Activated T-helper 1 cell treated with anti-CD3 and anti-CD28 coated beads, Interleukin-2, amount 50 U/mL, for 16 hours (primary cell): ENCODE measurements at places on chromosomes 12 and 14.

GRCh38 chr14:60102389-60102788, 10.7 kb downstream of the PCNX4 start:
- no peak for DNase-seq

GRCh38 chr12:22103418-22103817, 57.4 kb downstream of the CMAS start:
- no peak for DNase-seq

- no peak for DNase-seq
These were observed 9.6 kb upstream of the FLVCR2 start for GRCh38 chr14:75568791-75569190.

DNA sequence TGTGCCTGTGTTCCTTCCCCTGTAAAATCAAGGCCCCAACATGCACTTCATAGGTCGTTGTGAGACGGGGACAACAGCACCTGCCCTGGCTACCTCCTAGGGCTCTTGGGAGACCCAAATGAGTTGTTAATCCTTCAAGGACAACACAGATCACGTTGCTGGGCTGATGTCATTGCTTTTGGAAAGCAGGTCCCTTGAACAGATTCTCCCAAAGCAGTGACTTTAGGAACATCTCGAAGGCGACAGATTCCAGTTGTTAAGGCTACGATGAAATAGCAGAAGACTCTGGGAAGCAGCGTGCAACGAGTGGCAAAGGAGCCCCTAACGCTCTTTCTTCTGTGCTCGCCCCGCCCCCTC, 26.2 kb upstream of the MAP1LC3B2 start:
- DNase-seq, result no peak

GRCh38 chr12:62919838-62920237, 15.1 kb downstream of the PPM1H start:
- DNase-seq, result no peak

DNA sequence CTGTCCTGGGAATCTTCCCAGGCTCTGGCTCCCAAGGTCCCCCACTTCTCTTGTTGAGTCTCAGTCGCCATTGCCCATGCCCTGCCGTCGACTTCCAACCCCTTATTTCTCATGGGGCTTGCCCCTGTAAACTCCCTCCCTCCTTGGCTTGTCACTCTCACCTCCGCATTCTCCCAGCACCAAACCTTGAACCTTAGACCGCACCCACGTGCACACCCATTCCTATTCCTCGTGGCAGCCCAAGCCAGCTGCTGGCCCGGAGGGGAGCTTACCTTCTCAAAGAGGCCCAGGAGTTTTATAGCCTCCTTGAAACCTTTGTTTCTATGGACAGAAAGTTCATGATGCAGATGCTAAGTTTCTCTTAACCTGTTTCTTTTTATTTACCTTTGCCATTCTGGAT, 4.6 kb downstream of the JDP2 start:
- no peak for DNase-seq

GRCh38 chr14:23398348-23398747, 9.7 kb downstream of the MYH6 start:
- no peak for DNase-seq

GRCh38 chr12:63068857-63069442, 82.1 kb downstream of the AVPR1A start:
- no peak for DNase-seq

DNA sequence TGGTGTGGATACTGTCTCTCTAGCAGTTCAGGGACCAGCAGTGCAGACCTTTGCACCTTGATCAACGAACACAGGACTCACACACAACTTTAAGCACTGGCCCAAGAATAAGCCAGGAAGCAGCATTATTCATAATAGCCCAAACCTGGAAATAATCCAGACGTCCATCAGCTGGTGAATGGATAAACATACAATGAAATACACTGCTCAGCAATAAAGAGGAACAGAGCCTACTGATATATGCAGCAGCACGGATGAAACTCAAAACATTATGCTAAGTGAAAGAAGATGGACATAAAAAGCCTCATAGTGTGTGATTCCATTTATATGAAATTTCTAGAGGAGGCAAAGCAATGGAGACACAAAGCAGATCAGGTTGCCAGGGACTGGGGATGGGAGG, 303.9 kb upstream of the FKBP4 start:
- no peak for DNase-seq

GRCh38 chr12:5806371-5807089, 138.5 kb downstream of the ANO2 start:
- no peak for DNase-seq

- no peak for DNase-seq
These were observed 199.7 kb downstream of the SPTSSA start for GRCh38 chr14:34262127-34262910.

DNA sequence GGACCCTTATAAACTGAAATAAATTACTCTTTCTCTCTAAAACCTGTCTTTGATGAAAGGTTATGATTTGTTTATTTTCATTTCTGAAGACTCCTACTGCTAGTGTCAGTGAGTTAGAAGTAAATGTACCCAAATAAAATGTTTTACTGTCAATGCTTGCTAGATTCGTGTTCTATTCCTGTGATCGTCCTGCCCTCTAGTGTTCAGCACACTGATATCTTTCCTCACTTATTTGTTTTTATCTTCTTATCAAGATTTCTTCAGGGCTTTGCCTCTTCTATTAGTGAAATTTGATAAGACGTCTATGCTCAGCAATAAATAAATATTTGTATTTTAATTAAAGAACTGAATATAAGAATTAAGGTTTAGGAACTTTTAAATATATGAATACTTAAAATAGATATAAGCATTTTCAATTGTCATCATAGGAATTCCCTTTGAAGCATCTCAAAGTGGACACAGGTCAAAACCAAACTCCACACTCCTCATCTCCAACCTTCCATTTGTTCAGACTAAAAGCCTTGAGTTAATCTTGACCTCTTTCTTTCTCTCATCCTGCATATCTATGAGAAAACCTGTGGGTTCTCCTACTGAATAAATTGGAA, 75.8 kb downstream of the C12orf50 start:
- DNase-seq, result no peak

GRCh38 chr12:40324261-40324660, 99.5 kb downstream of the LRRK2 start:
- no peak for DNase-seq

- DNase-seq, result no peak
These were observed 6.1 kb downstream of the SOS2 start for GRCh38 chr14:50225067-50225973.

DNA sequence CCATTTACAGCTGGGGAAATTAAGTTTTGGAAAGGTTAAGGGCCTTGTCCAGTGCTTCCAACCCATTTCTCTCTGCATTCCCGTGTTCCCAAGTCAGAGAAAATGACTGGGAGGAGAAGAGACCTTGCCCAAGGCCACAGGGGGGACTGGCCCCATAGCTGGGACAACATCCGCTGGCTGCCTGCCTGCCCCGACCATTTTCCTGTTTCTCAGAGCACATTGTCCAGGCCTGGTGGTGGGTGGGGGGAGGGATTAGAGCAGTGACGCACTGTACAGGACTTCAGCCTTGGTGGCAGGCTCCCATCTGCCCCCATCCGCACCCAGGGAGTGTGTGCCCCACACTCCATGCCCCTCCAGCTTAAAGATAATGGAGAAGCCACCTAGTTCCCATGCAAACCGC, 27.7 kb downstream of the DIO3 start:
- no peak for DNase-seq

DNA sequence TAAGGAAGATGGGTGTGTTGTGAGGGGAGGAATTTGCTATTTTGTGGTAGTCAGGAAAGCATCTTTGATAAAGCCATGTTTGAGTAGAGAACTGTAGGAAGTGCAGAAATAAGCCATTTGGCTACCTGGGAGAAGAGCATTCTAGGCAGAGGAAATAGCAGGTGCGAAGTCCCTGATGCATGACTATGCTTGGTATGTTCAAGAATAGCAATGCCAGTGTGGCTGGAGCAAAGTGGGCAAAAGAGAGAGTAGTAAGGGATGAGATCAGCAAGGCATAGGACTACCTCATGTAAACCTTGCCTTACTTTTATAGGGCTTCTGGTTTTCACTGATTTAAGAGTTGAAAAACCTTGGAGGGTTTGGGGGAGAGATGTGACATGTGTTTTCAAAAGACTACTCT, 365.5 kb upstream of the GARIN6 start:
- DNase-seq, result no peak

DNA sequence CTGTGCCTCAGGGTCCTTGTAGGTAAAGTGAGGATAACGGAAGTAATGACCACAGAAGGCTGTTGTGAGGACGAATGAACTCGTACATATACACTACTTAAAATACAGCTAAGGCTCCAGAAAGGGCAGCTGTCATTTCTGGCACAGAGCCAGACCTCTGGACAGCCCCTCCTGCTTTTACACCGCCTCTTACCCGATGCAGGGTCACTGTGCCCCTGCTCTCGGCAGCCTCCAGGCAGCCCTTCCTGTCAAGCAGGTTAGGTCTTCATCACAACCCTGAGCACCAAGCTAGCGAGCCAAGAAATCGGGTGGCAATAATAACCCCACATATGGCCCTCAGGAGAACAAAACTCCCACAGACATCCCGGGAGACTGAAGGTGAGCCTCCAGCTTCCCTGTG, 8.5 kb downstream of the TMEM229B start:
- no peak for DNase-seq

- DNase-seq, result no peak
These were observed 113.9 kb upstream of the FGD4 start for GRCh38 chr12:32285489-32285888.

- DNase-seq, result no peak
These were observed 23.0 kb upstream of the BATF start for GRCh38 chr14:75499084-75499875.

DNA sequence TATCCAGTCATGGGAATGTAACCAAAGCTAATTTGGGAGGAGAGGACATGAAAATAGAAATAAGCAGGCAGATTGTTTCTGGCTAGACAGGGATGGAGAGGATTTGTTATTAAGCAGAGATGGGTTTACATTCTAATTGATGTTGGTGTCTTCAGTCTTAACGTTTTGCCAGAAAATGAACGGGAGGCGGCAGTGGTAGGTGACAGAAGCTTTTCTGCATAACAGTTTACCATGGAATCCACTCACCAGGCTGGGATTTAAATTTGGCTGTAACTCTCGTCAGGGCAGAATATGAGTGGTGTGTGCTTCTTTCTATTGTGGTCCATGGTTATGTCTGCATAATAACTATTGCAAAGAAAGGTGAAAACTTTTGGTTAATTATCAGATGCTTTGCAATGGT, 50.2 kb upstream of the OTX2 start:
- DNase-seq, result no peak

GRCh38 chr12:102601621-102602020, 121.3 kb upstream of the IGF1 start:
- DNase-seq, result no peak

GRCh38 chr14:63642656-63643382, 1.1 kb upstream of the WDR89 start:
- DNase-seq, result no peak

DNA sequence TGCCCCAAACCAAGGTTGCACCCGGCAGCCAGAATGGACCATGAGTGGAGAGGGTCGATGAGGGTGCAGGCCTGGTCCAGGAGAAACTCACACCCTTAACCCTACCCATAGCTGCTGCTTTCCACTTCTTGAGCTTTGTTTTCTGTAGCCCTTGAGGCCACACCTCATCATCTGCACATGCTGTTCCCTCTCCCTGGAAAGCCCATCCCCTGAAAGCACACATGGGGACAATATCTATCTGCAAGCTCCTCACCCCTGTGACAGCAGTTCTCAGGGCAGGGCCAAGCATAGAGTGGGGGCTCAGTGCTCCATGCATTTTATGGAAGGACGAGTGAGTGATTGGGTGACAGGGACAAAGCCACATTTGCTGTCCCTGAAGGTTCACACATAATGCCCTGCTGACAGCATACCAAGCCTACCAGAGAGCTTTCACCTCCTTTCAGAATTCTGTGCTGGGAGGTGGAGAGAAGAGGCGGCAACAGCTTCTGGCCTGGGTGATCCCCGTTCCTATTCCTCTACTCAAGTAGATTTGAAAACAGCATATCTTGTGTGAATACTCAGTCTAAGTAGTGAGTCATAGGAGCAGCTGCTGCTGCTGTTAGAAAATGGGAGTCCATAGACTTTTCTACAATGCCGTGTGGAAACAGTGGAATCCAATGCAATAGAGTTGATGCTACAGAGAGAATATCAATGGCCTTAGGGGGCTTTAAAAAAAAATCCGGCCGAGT, 44.6 kb downstream of the SRGAP1 start:
- DNase-seq, result no peak

- DNase-seq, result no peak
These were observed 13.1 kb upstream of the METAP2 start for GRCh38 chr12:95460896-95461295.

DNA sequence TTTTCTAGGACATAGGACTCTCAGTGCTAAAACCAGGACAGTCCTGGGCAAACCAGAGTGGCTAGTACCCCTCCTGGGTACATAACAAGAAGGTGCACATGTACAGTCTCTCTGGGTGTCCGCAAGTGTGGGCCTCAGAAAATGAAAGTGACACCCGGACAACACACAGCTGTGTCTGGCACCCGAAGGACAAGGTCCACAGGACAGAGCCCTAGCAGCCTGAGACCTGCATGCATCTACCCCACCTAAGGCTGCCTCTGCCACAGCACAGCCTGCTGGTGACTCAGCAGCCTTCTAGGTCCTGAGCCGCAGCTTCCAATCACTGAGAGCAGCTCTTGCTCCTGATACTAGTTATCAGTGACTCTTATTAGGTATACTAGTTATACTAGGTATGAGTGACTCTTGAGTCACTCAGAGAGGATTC, 784.1 kb upstream of the TBX3 start:
- no peak for DNase-seq

DNA sequence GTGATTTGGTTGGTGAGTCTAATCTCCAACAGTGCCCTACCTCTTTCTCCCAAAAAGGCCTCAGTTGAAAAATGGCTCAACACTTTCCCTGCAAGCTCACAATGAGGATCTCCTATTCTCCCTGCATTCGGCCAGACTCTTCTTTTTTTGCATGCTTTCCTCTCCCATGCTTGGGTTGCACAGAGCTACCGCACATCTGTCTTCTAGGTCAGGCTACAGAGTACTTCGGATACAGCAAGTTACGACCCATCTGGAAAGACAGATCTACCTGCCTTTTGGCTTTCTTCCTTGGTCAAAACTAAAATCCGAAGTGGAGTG, 305 bp upstream of the SLC16A7 start:
- no peak for DNase-seq

- no peak for DNase-seq
These were observed 44.5 kb downstream of the ASCL4 start for GRCh38 chr12:107818984-107819383.

GRCh38 chr12:111840807-111841206, 1.2 kb upstream of the MAPKAPK5 start:
- no peak for DNase-seq

DNA sequence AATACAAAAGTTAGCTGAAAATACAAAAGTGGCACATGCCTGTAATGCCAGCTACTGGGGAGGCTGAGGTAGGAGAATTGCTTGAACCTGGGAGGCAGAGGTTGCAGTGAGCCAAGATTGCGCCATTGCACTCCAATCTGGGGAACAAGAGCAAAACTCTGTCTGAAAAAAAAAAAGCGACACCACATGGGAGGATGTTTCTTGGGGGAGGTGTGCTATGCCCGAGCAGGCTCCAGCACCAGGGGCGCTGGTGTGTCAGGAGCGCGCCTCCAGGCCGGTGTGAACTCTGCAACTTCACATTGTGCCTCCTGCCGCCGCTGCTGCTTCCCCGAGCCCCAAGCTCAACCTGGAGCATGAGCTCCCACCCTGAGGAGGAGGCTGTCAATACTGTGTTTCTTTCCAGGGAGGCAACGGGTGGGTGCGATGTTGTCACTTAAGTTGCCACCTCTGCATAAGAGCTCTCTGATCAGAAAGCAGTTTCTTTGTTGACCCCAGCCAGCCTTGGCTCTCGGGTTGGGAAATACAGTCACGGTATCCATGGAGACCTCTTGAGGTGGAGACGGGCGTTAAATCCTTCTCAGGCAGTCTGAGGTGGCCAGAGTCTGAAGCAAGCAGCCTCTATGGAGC, 18.9 kb downstream of the DEGS2 start:
- DNase-seq, result no peak

GRCh38 chr14:44462381-44462780, 44.7 kb downstream of the FSCB start:
- no peak for DNase-seq
